Pancreas (tissue), 10 donors: ENCODE measurements at places on chromosomes 12 and 14. TPM values are rescaled to one million over a fixed set of nuclear protein-coding genes. Genes with fewer than 3 reads are reported as not detected.
A peak's percentile ranks its signal among the peaks of the same experiment; 100 is the strongest.

The CCDC196 gene
- total RNA-seq: not detected

The IL31 gene
- not detected for total RNA-seq

The KRT81 gene
- not detected for total RNA-seq

The NRXN3 gene
- total RNA-seq: 1.0 TPM

The SPTB gene
- 1.2 TPM for total RNA-seq

The PEX5 gene
- 37.7 TPM for total RNA-seq

The ASCL1 gene
- 0.20 TPM for total RNA-seq

The NPFF gene
- total RNA-seq: not detected

The TMPRSS12 gene
- not detected for total RNA-seq

The RASSF3 gene
- 20.9 TPM for total RNA-seq

The FERMT2 gene
- 27.9 TPM for total RNA-seq

GRCh38 chr12:131332224-131332623, 378.5 kb downstream of the ADGRD1 start:
- no peak for DNase-seq

DNA sequence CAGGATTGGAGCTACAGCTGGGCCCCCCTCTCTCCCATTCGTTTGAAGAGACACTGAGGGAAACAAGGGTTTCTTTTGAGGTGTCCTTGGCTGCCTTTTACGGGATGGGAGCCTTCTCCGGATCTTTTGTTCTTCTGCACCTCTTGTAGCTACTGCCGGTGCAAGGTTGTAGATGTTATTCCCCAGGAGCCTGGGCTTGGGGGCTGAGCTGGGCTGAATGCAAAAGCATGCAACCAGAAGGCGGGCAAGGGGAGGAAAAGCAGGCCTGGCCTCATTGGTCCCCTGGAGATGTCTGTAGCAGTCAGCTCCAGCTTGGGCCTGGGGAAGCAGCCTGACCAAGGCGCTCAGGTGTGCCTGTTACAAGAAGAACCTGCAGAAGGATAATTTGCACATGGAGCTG, 110.3 kb downstream of the GCH1 start:
- DNase-seq: no peak

- no peak for DNase-seq
Measured at GRCh38 chr12:79873201-79873600, 61.7 kb downstream of the PPP1R12A start.

DNA sequence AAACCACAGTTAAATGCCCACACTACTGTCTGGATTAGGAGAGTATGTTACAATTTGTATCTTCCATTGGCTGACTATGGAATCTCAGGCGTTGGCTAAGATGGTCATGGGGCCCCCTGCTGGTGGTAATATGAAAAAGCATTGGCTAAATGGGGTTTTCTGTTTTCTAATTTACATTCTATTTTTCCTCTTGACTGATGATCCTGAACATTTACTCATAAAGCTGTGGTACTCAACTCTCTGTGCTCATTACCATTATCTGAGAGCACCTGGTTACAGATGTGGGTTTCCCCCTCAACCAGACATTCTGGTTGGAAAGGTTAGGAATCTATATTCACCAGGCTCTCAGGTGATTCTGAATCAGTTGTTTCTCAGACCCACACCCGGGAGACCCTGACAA, 64.8 kb downstream of the WSCD2 start:
- peak; percentile 10 for DNase-seq

- no peak for DNase-seq
Measured at GRCh38 chr12:47870175-47870781, 34.5 kb downstream of the VDR start.

- DNase-seq: no peak
Measured at GRCh38 chr14:95503365-95504134, 12.9 kb downstream of the SYNE3 start.

- DNase-seq: no peak
Measured at GRCh38 chr12:78473136-78473535, 391.4 kb upstream of the SYT1 start.

- DNase-seq: no peak
Measured at GRCh38 chr14:21825149-21825743, 151.6 kb upstream of the OR4E1 start.

DNA sequence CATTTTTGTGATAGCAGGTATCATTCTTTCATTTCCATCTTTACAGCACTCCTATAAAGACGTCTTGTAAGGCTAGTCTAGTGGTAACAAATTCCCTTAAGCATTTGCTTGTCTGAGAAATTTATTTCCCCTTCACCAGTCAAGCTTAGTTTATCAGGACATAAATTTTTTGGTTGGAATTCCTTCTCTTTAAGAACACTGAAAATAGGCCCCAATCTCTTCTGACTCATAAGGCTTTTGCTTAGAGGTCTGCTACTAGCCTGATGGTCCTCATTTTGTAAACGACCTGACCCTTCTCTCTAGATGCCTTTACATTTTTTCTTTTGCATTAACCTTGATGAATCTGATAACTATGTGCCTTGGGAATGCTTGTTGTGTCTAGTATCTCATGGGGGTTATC, 20.3 kb downstream of the OLR1 start:
- DNase-seq: no peak

DNA sequence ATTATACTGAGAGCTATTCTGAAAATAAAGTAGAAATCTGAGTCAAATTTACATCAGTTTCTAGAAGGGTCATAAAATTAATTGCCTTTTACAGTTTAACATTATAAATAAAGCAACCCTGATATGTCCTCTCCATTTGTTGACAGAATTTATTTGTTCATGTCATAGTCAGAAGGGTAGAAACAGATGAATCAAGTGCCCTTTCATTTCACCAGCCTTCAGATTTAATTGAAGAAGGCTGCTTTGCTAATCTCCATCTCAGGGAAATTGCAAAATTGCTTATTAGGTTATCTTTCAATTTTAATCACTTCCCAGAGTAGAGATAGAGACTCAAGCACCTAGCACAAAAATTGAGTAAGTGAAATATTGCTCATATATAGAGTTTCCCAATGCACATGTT, 76.8 kb downstream of the ATXN7L3B start:
- DNase-seq: no peak

- DNase-seq: no peak
Measured at GRCh38 chr12:113248842-113249435, 27.7 kb downstream of the TPCN1 start.

DNA sequence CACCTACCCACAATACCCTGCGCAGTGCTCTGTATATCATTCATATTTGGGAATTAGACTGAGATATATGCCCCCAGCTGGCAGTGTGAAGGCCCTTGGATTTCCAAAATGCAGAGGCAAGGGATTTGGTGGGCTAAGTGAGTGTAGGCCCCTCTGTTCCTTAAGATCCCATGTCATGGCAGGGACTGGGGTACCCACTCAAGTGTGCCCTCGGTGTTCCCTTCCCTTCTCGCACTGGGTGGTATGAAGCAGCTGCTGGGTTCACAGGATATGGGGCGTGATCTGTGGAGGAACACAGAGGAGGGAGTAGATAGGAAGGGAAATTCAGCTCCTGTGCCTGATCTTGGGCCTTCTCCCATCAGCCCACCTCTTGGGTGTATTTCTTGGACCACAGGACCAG, 63.1 kb upstream of the VASH1 start:
- no peak for DNase-seq

DNA sequence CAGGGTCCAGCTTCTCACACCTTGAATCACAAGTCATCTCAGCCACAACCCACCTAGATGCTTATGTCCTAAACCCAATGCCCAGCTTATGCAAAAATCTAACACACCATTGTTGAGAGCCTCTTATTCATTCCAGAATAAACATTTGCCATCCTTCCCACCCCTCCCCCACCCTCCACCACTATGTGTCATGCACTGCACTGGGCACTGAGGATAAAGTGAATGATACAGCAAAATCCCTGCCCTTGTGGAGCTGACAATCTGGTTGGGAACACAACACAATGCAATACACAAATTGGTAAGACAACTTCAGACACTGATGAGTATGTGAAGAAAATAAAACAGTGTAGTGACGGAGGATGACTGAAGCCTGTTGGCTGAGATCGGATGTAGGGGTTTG, 1.4 kb upstream of the GLTP start:
- no peak for DNase-seq

DNA sequence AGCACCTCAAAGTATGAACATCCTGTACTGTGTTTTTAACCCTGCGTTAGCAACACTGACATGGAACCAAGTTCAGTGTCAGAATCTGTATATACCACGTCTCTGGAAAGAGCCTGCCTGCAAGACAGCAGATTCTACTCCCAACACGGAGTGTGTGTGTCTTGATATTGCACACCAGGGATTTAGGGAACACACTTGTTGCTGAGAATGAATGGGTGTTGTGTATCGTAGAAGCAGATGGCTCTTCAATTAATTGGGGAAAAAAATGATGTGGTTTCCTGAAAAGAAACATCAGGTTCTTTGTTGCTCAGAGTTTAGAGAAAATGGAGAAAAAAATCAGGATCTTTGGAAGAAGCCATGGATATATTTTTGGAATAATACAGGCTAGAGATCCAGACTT, 170.8 kb downstream of the EGLN3 start:
- DNase-seq: no peak

DNA sequence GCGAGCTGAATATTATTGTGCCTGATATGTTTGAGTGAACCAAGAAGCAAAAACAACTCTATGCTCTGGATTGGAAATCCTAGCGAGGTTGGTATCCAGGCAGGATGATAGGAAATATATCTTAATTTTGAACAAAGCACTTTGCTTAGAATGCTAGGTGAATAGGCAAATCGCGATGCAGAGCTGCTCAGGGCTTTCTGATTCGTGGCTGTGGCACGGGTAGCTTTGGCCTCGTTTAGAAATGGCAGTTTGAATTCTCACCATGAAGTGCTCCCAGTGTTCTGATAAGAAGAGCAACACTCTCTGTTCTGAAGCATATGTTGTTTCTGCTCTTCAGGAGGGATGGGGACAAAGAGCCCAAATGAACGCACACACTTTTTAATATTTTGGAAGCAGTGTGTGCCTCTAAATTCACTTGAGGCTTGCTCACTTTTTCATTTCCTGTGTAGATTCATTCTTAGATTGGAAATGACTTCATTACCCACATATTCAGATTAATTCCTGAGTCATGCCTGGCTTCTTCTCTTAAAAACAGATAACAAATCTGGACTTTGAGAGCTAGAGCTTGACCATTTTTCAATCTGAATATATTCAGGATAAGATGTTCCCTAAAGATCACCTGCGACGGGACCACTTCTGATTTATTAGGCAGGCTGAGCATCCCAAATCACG, 200.9 kb downstream of the RPAP3 start:
- DNase-seq: no peak

DNA sequence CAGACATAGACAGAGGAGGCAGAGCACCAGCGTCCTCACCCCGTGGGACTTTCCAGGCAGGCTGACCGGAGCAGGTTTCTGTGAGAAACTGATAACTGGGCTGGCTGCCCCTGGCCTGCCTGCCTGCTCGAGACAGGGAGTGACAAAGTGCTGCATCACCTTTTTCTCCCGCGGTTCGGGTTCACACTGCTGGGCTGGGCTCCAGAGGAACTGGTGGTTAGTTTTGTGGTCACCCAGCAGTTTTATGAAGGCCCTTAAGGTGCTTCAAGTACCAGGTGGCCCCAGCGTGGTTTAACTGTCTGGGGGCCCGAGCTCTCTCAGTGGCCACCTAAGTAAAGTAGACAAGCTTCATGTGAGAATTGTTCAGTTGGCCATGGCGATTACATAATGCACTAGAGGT, 1073.6 kb downstream of the BCL11B start:
- DNase-seq: no peak

DNA sequence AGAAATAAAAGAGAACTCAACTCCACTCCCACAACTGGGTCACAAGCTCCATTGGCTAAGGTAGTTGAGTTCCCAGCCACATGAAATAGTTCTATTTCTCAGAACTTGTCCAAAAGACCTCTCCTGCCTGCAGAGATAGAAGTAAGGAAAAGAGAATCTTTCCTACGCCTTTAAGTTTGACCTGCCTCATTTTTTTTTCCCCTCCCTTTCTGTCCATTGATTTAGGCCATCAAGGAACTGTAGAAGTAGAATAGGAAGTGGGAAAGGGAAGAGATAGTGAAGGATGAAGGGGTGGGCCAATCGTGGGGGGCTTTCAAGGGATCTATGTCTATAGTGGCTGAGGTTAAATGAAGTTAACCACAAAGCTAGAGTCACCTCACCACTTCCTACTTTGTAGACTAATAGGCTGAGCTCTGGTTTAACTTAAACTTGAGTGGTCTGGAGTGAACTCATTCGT, 13.9 kb upstream of the NUDT4 start:
- DNase-seq: no peak
